Fibroblast of skin of left biceps (primary cell): ENCODE measurements at places on chromosomes 7 and 10.

DNA sequence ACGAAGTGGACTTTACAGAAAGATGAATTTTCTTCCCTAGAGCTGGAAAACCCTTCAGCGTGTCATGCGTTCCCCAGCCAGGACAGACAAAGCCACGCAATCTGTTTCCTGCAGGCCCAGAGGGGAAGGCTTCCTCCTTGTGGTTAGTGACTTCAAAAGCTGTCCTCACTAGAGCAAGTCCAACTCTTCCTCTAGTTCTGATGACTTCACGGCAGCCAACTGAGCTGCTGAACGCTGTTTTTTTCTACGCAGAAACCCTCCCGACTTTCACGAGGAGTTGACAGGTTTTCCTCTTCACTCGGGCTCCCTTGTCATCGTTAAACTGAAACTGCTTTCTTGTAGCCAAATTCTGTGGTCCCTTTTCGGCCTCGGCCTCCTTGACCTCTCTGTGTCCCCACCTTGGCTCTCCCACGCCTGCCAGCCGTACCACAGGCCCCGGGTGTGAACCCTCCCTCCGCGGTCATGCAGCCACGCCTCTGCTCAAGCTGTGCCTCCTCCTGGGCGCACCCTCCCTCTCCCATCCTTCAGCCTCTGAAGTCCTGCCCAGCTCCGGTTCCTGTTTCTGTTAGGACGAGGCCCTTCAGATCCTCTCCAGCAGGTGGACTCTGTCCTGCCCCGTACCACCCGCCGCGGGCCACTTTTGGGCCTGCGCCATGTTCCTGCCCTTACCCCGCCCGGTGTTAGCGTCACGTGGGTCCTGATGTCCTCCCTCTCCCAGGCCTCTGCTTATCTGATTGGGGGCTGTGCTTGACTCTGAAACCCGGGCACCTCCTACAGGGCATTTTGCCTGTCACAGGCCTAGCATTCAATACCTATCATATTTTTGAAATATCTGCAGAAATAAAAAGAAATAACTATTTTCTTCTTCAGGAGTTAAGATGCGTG is 39.3 kb downstream of the CUX1 start:
- peak; percentile 26 for DNase-seq

GRCh38 chr7:91306266-91306665 is 42.0 kb downstream of the FZD1 start:
- DNase-seq = no peak

DNA sequence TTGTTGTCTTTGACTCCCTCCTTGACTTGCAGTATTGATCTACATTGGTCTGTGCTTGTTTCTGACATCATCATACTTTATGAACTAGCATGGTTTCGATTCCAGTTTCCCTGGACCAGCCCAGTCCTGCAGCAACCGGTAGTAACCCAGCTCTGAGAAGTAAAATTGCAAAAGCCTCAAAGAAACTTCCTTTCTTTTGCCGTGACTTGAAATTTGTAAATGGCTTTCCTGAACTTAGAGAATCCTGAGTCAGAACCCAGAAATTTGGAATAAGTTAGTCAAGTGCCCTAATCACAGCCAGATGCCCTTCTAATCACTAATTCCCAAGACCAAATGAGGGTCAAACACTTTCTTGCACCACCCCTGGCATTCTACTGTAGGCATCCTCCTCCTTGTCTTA is 15.0 kb downstream of the TAS2R60 start:
- peak; percentile 67 for DNase-seq

DNA sequence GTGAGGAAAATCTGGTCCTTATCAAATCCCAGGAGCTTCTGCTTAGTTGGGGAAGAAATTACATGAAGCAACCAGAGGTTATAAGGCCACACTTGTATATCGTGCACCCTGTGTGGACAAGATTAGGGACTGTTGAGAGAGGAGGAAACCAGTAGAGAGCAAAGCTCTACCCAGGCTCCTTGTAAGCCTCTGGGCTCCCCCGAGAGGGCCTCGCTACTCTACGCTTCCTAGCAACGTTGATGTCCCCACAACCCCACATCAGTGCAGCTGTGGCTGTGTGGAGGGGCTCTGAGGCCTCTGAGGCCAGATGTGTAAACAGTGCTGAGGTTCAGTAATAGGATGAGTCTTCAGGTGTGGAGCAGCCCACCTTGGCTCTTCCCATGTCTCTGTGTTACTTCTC is 16.0 kb downstream of the HIF1AN start:
- DNase-seq = no peak

DNA sequence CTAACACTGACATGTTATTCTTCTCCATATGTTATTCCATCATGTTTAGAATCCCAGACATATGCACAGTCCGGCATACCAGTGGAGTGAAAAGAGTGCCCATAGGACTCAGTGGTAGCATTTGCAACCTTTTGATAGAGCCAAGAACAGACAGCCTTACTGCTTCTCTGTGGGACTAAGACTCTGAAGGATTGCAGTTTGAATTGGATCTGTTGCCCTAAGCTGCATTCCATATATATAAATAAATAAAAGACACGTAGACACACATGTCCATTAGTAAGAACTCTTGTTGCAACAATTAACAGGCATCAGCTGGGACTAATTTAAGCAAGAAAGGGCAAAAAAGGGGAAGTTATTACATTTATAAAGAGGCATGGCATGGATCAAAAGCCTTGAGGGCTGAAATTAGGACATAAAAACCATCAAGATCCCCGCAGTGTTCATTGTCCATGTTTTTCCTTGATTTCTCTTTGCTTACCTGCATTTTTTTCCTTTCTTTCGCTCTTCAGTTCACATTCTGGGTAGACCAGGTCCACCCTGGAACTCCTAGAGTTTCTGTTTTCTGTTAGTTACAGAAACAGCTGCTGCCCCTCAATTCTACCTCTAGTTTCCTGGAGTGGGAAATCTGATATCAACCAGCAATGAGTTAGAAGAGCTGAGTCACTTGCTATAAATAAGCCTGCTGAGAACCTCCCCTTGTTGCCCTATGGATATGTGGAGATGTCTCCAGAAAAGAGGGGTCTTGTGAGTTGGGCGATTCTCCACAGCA is 132.4 kb downstream of the SORCS1 start:
- no peak for DNase-seq

DNA sequence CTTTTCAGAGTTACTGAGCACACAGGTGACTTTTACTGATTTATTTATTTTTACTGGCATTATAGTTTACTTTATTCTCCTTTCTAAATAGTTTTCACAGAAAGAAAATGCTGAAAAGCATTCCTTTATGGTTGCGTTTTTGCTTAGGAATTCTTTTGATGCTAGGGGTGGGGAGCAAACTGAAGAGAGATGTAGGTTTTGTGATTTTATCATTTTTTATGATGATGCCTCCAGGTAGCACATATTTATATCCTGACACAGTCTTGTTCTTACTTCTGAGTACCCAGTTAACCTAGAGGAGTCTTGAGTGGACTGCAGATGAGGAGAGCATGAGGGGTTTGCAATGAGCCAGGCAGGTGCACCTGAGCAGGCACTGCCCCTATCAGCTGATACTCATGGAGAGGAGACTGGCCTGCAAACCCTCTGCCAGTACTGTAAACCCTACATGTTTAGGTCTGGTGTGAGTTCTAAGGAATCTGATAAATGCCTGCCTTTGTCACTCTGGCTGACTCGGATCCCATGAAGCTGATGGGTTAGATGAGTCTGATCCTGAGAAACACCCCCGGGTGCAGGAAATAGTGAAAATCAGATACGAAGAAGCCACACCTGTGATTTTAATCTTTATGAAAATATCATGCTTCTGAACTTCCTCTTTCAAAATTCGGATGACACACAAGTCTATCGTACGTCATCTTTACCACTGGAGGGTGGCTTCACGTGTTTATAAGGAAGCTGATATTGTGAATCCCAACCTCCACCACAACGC is 302.9 kb downstream of the WDR37 start:
- DNase-seq = no peak

DNA sequence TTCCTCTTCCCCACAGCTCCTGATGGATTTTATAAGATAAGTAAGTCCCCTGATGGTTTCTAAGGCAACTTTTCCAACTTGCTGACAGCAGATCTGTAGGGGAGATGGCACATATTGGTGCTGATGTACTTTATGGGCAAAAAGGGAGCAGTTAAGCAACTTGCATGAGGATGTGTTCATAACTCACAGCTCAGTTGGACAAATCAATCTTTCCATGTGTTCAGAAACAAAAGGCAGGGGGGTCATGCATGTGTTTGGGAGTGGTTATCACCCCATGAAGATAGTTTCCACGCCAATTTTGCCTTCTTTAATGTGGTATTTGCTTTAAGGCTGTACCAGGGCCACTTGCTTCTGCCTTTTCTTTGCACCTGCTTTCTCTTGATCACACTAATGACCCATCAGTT is 6.1 kb downstream of the RBM20 start:
- DNase-seq = no peak

GRCh38 chr7:136058546-136058945 is 81.4 kb upstream of the MTPN start:
- DNase-seq = peak; percentile 22

DNA sequence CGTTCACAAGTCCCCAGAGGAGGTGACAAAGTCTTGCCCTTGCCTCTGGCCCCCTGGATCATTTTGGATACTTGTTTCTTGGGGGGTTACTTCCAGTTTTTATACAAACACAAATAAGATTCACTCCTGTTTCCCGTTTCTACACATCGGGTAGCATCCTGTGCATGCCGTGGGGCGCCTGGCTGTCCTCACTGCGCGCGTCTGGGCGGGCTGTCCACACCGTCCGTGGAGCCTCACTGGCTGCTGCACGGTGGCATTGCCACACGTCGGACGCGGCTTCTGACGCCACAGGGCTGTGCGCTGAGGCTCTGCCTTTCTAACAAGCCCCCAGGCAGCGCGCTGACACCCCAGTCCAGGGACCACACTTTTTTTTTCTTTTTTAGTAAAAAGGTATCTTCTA is 18.4 kb downstream of the BNIP3 start:
- no peak for DNase-seq

DNA sequence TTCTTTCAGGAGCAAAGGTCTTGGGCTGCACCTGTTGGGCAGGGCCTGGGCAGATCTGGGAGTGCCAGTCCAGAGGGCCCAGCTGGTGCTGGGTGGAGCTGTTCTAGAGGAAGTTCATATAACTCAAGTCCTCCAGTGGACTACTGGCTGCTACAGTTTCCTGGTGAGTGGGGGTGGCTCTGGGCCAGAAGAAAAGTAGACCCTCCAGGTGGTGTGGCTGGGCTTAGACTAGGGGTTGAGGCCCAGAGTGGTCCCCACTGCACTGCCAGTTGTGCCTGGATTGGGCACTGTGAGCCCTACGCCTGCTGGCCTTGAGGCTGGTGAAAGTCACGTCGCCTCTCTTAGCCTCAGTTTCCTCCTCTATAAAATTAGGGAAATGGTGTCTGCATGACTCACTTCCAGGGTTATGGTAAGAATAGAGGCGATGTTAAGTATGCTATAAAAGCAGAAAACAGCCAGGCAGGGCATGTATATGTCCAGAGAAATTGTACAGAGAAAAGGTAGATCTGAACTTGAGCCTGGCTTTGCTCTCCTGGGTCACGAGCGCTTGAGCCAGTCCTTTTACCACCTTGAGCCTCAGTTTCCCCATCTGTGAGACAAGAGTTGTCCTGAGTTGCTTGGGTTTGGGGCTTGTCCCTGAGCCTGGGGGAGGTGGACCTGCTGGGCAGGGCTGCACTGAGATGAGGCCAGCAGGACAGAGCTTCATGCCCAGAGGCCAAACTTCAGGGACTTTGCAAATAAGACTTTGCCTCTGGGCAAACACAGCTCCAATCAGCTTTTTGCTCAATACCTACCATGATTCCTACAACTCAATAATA is 3.8 kb upstream of the CLDN3 start:
- DNase-seq = no peak

DNA sequence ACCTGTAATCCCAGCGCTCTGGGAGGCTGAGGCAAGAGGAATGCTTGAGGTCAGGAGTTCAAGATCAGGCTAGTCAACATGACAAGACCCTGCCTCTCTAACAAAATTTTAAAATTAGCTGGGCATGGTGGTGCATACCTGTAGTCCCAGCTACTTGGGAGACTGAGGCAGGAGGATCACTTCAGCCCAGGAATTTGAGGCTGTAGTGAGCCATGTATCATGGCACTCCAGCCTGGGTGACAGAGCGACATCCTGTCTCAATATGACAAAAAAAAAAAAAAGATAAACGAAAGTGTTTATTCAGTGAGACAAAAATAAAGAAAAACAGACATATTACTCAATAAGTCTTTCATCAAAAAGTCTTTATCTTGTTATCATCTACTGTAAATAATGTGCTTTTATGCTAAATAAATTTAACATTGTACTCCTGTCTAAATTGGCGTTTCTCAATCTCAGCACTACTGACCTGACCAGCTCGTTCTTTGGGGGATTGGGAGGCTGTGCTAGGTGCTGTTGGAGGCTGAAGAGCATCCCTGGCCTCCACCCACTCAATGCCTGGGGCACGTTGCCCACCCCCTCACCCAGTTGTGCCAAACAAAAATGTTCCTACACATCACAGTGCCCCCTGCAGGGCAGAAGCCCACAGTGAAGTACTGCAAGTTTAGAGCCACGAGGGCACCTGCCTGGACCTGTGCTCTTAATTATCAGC is 57.7 kb downstream of the NCAPG2 start:
- no peak for DNase-seq

DNA sequence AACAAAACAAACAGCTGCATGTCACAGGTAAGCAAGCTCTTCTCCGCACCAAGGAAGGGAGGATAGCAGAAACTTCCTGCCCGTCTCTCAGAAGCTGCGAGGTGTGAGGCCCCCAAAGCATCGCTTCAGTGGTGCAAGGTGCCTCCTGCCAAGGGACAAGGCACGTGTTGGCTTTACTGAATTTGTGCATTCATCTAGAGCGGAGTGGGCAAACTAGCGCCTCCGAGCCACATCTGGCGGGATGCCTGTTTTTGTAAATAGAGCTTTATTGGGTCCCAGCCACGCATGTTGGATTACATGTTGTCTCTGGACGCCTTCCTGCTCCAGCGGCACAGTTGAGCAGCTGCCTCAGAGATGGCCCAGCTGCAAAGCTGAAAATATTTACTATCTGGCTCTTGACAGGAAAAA is 27.7 kb downstream of the PHYH start:
- DNase-seq = no peak

- DNase-seq = peak; percentile 32
These were observed 130.4 kb upstream of the GDF10 start for GRCh38 chr10:47169581-47169980.

- no peak for DNase-seq
These were observed 43.3 kb upstream of the EZH2 start for GRCh38 chr7:148927123-148928045.

- DNase-seq = no peak
These were observed 13.0 kb downstream of the HNRNPA2B1 start for GRCh38 chr7:26187380-26188205.

DNA sequence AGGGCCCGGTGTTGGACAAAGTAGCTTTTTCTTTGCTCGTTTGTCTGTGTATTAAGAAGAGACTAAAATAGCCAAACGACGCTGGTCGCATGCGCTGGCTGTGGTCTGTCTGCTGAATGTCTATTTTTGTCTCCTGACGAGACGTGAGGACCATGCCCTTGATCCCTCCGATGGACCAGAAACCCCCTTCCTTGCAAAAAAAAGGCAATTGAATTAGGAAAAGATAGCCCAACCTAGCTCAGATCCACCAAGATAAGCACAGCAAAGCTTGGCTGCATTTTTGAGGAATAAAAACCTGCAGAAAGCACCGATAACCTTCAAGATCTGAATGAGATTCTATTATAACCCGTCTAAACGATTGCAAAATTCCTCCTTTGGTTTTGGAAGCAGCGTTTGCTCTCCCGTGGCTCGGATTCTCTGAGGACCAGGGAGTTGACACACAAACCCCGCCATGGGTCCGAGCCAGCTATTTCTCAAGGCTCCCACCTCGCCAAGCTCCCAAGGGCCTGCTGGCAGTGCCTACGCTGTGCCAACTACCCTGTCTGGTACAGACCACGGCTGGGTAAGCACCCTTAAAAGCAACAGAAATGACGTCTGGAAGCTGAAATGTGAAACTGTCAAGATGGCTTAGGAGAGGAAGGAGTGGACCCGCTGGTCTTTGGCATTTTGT is 17.7 kb upstream of the TTYH3 start:
- DNase-seq = no peak
